ENCODE measurements at places on chromosomes 13 and 19. TPM values are rescaled to one million over a fixed set of nuclear protein-coding genes. Genes with fewer than 3 reads are reported as not detected.

The HCST gene
- total RNA-seq = 50.7 TPM

The ZNF66 gene
- 5.0 TPM for total RNA-seq

The ZNF546 gene
- 4.2 TPM for total RNA-seq

The MEF2B gene
- total RNA-seq = 4.3 TPM

The ALG5 gene
- 25.9 TPM for total RNA-seq

The IGFL1 gene
- not detected for total RNA-seq

The MRPS31 gene
- total RNA-seq = 40.4 TPM

The RNF225 gene
- 0.21 TPM for total RNA-seq

The ZNF709 gene
- total RNA-seq = 2.4 TPM

The CCDC70 gene
- not detected for total RNA-seq

The TMIGD2 gene
- 2.6 TPM for total RNA-seq

The PRDX2 gene
- total RNA-seq = 258 TPM

DNA sequence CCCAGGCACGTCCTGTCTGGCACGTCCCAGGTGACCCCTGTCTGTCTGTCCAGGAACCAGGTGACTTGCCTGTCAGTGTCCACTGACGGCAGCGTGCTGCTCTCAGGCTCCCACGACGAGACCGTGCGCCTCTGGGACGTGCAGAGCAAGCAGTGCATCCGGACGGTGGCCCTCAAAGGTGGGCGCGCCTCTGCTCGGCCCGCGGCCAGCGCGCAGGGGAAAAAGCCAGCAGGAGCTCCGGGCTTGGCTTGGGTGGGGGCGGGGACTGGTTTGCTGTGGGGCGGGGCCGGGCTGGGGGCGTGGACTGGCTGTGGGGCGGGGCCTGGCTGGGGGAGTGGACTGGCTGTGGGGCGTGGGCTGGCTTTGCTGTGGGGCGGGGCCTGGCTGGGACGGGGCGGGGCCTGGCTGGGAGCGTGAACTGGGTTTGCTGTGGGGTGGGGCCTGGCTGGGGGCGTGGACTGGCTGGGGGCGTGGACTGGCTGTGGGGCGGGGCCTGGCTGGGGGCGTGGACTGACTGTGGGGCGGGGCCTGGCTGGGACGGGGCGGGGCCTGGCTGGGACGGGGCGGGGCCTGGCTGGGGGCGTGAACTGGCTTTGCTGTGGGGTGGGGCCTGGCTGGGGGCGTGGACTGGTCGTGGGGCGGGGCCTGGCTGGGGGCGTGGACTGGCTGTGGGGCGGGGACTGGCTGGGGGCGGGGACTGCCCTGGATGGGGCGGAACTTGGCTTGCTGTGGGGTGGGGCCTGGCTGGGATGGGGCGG lies 7.2 kb downstream of the WDR18 start:
- peak; percentile 79 for DNase-seq
- H3K27me3 ChIP-seq = no peaks in the 10 kb centered on the region
- H3K4me1 ChIP-seq = peaks cover 5% of the 10 kb centered on the region
- H3K36me3 ChIP-seq = peaks cover 7% of the 10 kb centered on the region
- no peak overlapping the region for H3K27ac ChIP-seq

GRCh38 chr19:41870401-41870873 lies 6.6 kb upstream of the CD79A start:
- H3K4me1 ChIP-seq = peaks cover 78% of the 10 kb centered on the region
- DNase-seq = peak; percentile 66
- peak overlapping the region; percentile 96 for H3K27ac ChIP-seq
- peaks cover 55% of the 10 kb centered on the region for H3K36me3 ChIP-seq
- H3K4me3 ChIP-seq = peak overlapping the region; percentile 32

DNA sequence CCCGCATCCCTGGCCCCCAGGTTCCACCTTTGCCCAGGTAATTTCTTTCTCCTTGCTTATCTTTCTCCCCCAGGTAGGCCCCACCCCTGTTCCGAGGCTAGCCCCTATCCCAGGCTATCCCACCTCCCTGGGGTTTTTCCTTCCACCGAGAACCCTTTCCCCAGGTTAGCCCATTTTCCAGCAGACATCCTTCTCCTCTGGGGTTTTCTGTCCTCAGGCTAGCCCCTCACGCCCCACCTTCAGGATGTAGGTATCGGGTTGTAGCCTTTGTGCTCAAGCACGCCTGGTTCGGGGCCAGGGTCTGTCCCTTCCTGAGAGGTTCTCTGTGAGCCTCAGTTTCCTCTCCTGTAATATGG lies 837 bp downstream of the FSD1 start:
- H3K27ac ChIP-seq = no peak overlapping the region
- DNase-seq = no peak
- H3K4me3 ChIP-seq = peak overlapping the region; percentile 50
- no peaks in the 10 kb centered on the region for H3K27me3 ChIP-seq
- no peaks in the 10 kb centered on the region for H3K36me3 ChIP-seq

GRCh38 chr13:19601749-19602725 lies 31.4 kb upstream of the MPHOSPH8 start:
- peaks cover 41% of the 10 kb centered on the region for H3K27me3 ChIP-seq
- no peak overlapping the region for H3K27ac ChIP-seq
- no peaks in the 10 kb centered on the region for H3K4me1 ChIP-seq
- peak overlapping the region; percentile 50 for H3K4me3 ChIP-seq

GRCh38 chr19:2057484-2058469 lies 6.7 kb upstream of the MKNK2 start:
- H3K36me3 ChIP-seq = peaks cover 2% of the 10 kb centered on the region
- no peak for DNase-seq
- H3K4me1 ChIP-seq = peaks cover 42% of the 10 kb centered on the region
- peak overlapping the region; percentile 96 for H3K27ac ChIP-seq
- H3K27me3 ChIP-seq = no peaks in the 10 kb centered on the region

- H3K4me3 ChIP-seq = no peak overlapping the region
- no peaks in the 10 kb centered on the region for H3K36me3 ChIP-seq
- peaks cover 10% of the 10 kb centered on the region for H3K4me1 ChIP-seq
- H3K27me3 ChIP-seq = peaks cover 82% of the 10 kb centered on the region
- no peak for DNase-seq
- H3K27ac ChIP-seq = peak overlapping the region; percentile 21
Measured at GRCh38 chr13:94703271-94703670, 9.1 kb downstream of the SOX21 start.

- peaks cover 30% of the 10 kb centered on the region for H3K4me1 ChIP-seq
- H3K27ac ChIP-seq = peak overlapping the region; percentile 6
- H3K4me3 ChIP-seq = no peak overlapping the region
- H3K27me3 ChIP-seq = no peaks in the 10 kb centered on the region
- peaks cover 3% of the 10 kb centered on the region for H3K36me3 ChIP-seq
- DNase-seq = no peak
Measured at GRCh38 chr19:2629491-2630351, 72.8 kb downstream of the GNG7 start.

GRCh38 chr13:66830940-66831716 lies 399.0 kb downstream of the PCDH9 start:
- no peaks in the 10 kb centered on the region for H3K36me3 ChIP-seq
- H3K27ac ChIP-seq = no peak overlapping the region
- no peak overlapping the region for H3K4me3 ChIP-seq
- DNase-seq = no peak

GRCh38 chr13:80055847-80056246 lies 285.1 kb downstream of the SPRY2 start:
- DNase-seq = no peak
- H3K36me3 ChIP-seq = no peaks in the 10 kb centered on the region
- no peaks in the 10 kb centered on the region for H3K27me3 ChIP-seq

DNA sequence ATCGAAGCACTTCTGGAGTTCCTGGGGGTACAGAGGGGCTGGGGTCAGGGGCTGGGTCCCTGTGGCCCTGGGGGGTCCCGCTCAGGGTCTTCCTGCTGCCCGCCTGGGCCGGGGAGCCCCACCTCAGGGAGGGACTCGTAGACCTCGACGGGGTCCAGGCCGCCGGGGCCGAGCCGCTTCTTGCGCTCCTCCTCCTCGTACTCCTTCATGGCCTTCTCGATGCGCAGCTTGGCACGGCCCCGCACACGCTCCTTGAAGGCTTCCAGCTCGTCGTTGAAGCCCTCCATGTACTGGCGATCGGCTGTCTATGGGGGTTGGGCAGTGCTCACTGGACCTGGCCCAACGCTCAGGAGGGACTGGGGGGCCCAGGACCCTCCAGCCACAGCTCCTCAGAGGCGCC lies 10.2 kb downstream of the CDC37 start:
- H3K4me3 ChIP-seq = no peak overlapping the region
- no peak for DNase-seq
- peaks cover 4% of the 10 kb centered on the region for H3K4me1 ChIP-seq
- no peak overlapping the region for H3K27ac ChIP-seq

DNA sequence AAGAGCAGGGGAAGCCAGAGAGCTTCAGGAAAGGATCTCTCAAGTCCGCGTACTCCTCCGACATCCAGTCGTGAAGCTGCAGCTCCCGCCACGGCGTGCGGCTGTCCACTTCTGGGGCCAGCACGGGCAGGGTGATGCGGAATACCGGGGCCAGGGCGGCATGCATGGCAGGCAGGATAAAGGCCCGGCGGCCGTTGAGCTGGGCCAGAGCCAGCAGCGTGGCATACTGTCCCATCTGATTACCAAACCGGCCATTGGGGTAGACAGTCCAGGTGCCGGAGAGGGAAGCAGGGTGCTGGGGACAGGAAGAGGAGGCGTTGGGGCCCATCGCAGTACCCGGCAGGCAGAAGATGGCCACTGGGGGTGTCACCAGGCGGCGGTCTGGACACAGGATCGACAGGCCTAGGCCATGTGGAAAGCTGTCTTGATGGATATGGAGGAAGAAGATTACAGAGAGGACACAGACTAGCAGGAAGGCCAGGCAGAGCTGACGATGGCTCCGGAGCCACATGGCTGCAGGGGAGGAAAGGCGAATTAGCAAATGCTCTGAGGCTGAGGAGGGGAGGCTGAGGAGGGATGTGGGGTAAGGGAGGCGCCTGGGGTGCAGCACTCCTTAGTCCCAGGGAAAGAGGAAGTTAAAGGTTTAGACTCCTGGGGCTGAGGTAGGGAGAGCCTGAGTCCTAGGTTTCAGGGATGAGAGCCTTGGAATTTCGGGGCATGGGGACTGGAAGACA lies 1.5 kb downstream of the FUT1 start:
- no peak for DNase-seq
- H3K36me3 ChIP-seq = no peaks in the 10 kb centered on the region
- no peak overlapping the region for H3K4me3 ChIP-seq
- peaks cover 21% of the 10 kb centered on the region for H3K4me1 ChIP-seq
- H3K27me3 ChIP-seq = peaks cover 33% of the 10 kb centered on the region

DNA sequence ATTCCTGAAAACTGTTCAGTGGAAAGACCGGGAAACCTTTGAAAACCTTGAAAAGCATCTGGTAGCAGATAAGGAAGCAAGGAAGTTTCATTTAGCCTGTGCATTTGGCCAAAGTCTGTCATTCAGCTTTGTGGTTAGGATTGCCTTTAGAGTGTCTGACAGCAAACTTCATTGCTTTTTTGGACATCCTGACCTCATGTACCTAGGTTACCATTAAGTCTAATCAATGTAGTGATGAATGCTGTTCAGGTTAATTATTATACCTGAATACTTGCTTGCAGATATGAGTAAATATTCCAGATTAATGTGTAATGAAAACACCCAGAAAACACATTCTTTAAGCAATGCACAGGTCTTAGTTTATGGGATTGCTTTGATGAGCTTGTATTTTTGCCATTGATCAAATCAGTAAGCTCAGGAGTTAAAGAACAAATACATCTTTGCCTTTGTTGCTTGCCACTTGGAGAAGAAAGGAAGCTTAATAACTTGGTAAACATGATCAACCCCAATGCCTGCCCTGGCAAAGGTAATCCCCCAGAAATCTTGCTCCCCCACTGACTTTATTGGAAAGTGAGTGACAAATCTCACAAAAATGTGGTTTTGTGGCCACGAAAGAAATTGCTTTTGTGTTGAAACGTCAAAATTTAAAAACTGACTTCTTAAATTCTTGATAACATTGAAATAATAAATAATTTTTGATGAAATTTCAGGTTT lies 87.4 kb downstream of the SLC15A1 start:
- H3K27me3 ChIP-seq = peaks cover 9% of the 10 kb centered on the region
- H3K27ac ChIP-seq = no peak overlapping the region
- no peaks in the 10 kb centered on the region for H3K36me3 ChIP-seq
- peaks cover 16% of the 10 kb centered on the region for H3K4me1 ChIP-seq

- H3K4me3 ChIP-seq = no peak overlapping the region
- H3K36me3 ChIP-seq = peaks cover under 1% of the 10 kb centered on the region
- no peak for DNase-seq
- peak overlapping the region; percentile 25 for H3K27ac ChIP-seq
- H3K27me3 ChIP-seq = no peaks in the 10 kb centered on the region
Measured at GRCh38 chr13:32047793-32048192, 16.2 kb downstream of the FRY start.

DNA sequence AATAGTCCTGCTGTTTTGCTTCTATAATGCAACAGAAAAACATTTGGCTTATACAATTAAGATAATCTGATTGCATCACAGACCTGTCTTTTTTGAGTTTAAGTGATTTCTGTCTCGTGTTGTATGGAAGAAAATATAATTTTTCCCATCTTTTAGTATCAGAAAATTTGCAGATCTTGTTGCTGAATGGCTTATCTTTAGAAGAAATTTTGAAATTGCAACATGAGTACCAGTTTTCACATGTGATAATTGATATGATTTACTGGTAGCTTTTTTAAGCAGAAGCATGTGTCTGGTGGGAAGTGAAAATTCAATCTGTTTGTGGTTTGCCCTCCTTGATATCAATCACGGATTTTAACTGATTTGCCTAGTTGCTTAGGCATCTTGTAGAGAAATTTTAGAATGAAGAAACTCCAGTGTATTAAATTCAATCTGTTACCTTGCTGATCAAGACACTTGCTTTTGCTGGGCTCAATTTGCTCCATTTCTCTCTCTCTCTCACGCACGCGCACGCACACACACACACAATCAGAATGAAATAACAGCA lies 89.8 kb upstream of the MYCBP2 start:
- H3K27ac ChIP-seq = no peak overlapping the region
- H3K36me3 ChIP-seq = no peaks in the 10 kb centered on the region
- H3K27me3 ChIP-seq = no peaks in the 10 kb centered on the region
- DNase-seq = no peak

GRCh38 chr13:22948421-22948820 lies 232.4 kb upstream of the SGCG start:
- no peak overlapping the region for H3K4me3 ChIP-seq
- DNase-seq = no peak
- no peaks in the 10 kb centered on the region for H3K4me1 ChIP-seq
- H3K36me3 ChIP-seq = peaks cover 2% of the 10 kb centered on the region
- no peak overlapping the region for H3K27ac ChIP-seq

- H3K4me1 ChIP-seq = no peaks in the 10 kb centered on the region
- no peak for DNase-seq
- no peak overlapping the region for H3K4me3 ChIP-seq
- no peak overlapping the region for H3K27ac ChIP-seq
- no peaks in the 10 kb centered on the region for H3K36me3 ChIP-seq
Measured at GRCh38 chr13:33322965-33323668, 37.6 kb upstream of the STARD13 start.

DNA sequence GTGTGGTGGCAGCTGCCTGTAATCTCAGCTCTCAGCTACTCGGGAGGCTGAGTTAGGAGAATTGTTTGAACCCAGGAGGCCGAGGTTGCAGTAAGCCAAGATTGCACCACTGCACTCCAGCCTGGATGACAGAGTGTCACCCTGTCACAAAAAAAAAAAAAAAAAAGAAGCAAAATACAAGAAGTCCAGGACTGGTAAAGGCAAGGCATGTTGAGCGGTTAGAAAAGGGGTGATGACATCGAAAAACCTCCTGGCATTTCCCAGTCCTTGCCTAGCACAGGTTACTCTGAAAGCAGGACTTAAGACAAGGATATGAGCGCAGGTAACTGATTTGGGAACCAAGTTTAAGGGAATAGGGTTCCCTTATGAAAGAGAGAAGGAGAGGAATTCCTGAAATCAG lies 2.5 kb upstream of the LILRB4 start:
- no peak overlapping the region for H3K27ac ChIP-seq
- H3K4me1 ChIP-seq = no peaks in the 10 kb centered on the region
- H3K27me3 ChIP-seq = peaks cover 17% of the 10 kb centered on the region

Data from activated CD4-positive, alpha-beta memory T cell treated with anti-CD3 and anti-CD28 coated beads for 36 hours (primary cell).